Glutamatergic neuron (in vitro differentiated cells): ENCODE measurements at places on chromosomes 6 and 20. TPM values are rescaled to one million over a fixed set of nuclear protein-coding genes. Genes with fewer than 3 reads are reported as not detected.

DNA sequence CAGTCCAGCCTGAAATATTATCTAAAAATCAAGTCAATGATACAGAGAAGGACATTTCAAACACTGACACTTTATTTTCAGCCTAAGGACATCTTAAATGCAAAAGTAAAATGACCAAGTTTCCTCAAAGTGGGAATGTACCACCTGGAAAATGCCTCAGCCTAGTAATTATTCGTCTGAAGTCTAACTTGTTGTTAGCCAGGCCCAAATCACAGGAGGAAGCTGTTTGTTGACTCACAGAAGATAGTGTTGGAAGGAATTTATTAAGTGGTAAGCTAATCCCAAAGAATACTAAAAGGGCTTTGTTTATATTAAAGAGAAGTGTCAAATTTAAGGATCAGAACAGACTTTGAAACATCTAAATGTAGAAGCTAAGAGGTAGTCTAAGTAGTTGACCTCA lies 2.5 kb downstream of the PDE7B start:
- H3K4me1 ChIP-seq = peaks cover 2% of the 10 kb centered on the region
- H3K36me3 ChIP-seq = no peaks in the 10 kb centered on the region
- H3K27ac ChIP-seq = no peak overlapping the region
- DNase-seq = no peak
- no peak overlapping the region for H3K4me3 ChIP-seq

KCNQ5 gene
- total RNA-seq = 1.5 TPM

OR2B3 gene
- not detected for total RNA-seq

DNA sequence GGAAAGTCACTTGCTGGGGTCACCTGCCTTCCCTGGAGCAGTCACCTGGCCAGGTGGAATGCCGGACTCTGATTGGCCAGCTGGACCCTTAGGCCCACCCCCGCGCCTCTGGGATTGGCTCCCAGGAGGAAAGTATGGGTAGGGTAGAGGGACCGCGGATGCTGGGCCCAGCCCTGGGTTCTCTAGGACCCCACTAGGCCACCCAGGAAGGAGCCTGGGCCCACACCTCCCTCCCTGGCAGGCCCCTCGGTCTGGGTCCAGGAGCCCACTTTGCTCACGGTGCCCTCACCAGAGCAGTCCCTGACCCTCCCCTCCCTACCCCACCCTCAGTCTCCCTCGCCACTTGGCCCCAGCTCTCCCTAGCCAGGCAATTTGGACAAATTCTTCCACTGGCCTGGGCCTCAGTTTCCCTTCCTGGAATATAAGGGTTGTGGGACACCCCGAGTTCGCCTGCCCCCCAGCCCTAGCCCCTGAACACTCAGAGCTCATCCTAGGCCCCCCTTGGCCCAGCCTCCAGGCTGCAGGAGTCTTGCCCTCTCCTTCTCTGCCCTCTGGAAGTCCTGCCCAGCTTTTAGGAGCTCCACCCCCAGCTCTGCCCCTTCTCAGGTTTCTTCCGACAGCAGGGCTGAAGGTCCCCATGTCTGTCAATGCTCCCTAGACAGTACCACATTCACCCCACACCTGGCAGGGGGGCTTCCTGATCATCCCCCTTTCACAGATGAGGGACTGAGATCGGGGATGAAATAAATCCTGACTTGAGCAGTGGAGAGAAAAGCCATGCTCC lies 299.6 kb downstream of the TAF4 start:
- H3K27ac ChIP-seq = no peak overlapping the region
- no peak overlapping the region for H3K4me3 ChIP-seq
- DNase-seq = no peak
- no peaks in the 10 kb centered on the region for H3K36me3 ChIP-seq
- no peaks in the 10 kb centered on the region for H3K4me1 ChIP-seq
- peaks cover 9% of the 10 kb centered on the region for H3K27me3 ChIP-seq

- DNase-seq = no peak
- H3K4me1 ChIP-seq = peaks cover 2% of the 10 kb centered on the region
- H3K27ac ChIP-seq = no peak overlapping the region
- no peaks in the 10 kb centered on the region for H3K27me3 ChIP-seq
These were observed 155.3 kb downstream of the PRKN start for GRCh38 chr6:162572240-162572639.

DNA sequence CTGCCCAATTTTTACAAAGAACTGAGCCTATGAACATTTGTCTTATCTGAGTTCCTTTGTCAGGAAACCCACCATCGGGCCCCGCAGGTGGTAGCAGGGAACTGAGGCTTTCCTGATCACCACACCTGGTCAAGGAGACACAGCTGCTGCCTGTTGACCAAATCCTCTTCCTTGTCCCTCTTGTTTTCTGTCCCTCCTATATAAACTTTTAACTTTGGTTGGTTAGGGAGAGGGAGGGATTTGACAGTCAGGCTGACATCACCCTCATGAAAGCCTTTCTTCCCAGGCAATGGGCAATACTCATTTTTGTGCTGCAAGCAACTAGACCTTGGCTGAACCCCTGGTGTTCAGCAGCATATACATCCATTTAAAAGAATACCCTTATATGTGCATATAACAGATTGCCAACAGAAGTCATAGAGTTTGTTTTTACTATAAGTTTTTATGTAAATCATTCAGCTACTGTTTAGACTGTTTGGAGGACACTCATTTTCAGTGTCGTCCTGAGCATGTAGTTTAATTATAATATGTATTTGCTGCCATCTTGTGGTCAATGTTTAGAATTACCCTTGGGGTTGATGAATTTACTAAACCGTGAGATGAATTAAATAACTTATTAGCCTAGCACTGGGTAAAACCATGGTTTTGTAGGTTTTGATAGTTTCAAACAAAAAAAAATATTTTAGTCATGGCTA lies 17.0 kb downstream of the CRISP1 start:
- no peak for DNase-seq
- H3K27ac ChIP-seq = no peak overlapping the region
- H3K36me3 ChIP-seq = no peaks in the 10 kb centered on the region

- H3K36me3 ChIP-seq = no peaks in the 10 kb centered on the region
- peak overlapping the region; percentile 5 for H3K4me3 ChIP-seq
- H3K27ac ChIP-seq = no peak overlapping the region
- H3K4me1 ChIP-seq = peaks cover 8% of the 10 kb centered on the region
- no peaks in the 10 kb centered on the region for H3K27me3 ChIP-seq
These were observed 5.2 kb downstream of the FAXC start for GRCh38 chr6:99344289-99344688.

- H3K4me1 ChIP-seq = peaks cover 39% of the 10 kb centered on the region
- peaks cover 4% of the 10 kb centered on the region for H3K36me3 ChIP-seq
- no peaks in the 10 kb centered on the region for H3K27me3 ChIP-seq
- no peak overlapping the region for H3K27ac ChIP-seq
These were observed 240.9 kb downstream of the LRFN2 start for GRCh38 chr6:40346246-40346645.

- H3K36me3 ChIP-seq = no peaks in the 10 kb centered on the region
- H3K4me1 ChIP-seq = no peaks in the 10 kb centered on the region
- H3K27ac ChIP-seq = no peak overlapping the region
- no peak overlapping the region for H3K4me3 ChIP-seq
- H3K27me3 ChIP-seq = no peaks in the 10 kb centered on the region
- no peak for DNase-seq
These were observed 48.2 kb upstream of the PXDC1 start for GRCh38 chr6:3799719-3800118.

GRCh38 chr6:5045416-5045815 lies 39.7 kb upstream of the PPP1R3G start:
- H3K36me3 ChIP-seq = peaks cover 11% of the 10 kb centered on the region
- H3K4me3 ChIP-seq = no peak overlapping the region
- no peak overlapping the region for H3K27ac ChIP-seq
- peaks cover 3% of the 10 kb centered on the region for H3K27me3 ChIP-seq
- no peak for DNase-seq

CST7 gene
- total RNA-seq = not detected

GRCh38 chr6:143745166-143746133 lies 67.7 kb downstream of the PHACTR2 start:
- peak; percentile 25 for DNase-seq
- peaks cover 20% of the 10 kb centered on the region for H3K4me1 ChIP-seq
- peak overlapping the region; percentile 57 for H3K27ac ChIP-seq

GRCh38 chr6:34239500-34239825 lies 2.8 kb downstream of the HMGA1 start:
- DNase-seq = no peak
- peak overlapping the region; percentile 86 for H3K4me3 ChIP-seq
- H3K4me1 ChIP-seq = peaks cover 19% of the 10 kb centered on the region
- no peak overlapping the region for H3K27ac ChIP-seq
- no peaks in the 10 kb centered on the region for H3K36me3 ChIP-seq
- H3K27me3 ChIP-seq = peaks cover 6% of the 10 kb centered on the region

KIAA0408 gene
- 110 TPM for total RNA-seq

DNA sequence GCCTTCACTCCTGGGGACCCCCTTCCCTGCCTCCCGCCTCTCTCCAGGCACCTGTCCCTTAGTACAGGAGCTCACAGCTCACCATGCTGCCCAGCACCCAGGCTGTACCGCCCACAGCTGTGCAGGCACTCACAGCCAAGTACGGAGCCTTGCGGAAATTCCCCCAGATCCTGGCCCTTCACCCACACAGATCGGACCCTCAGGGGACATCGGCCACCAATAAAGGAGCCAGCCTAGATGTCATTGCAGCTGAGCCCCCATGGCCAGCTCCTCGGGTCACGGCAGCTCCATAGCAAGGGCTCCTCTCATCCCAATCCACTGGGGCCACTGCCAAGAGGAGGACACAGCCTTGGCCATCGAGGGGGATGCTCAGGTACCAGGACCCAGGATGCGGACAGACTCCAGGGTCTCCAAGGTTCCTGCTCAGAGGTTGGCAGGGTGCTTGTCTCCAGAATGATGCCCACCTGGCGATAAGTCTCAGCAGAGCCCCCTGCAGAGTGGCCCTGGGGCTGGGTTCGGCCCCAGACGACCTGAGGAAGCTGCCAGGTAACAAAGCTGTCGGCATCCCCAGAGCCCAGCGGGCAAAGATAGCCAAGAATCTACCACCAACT lies 82.3 kb downstream of the YTHDF1 start:
- DNase-seq = no peak
- no peak overlapping the region for H3K27ac ChIP-seq
- H3K4me1 ChIP-seq = peaks cover 2% of the 10 kb centered on the region
- H3K4me3 ChIP-seq = no peak overlapping the region
- H3K27me3 ChIP-seq = peaks cover 9% of the 10 kb centered on the region
- H3K36me3 ChIP-seq = peaks cover 8% of the 10 kb centered on the region

CAGE1 gene
- total RNA-seq = not detected

- H3K27me3 ChIP-seq = peaks cover 27% of the 10 kb centered on the region
- H3K27ac ChIP-seq = no peak within 1 kb of the TSS
- peak within 1 kb of the TSS; percentile 84 for H3K4me3 ChIP-seq
- DNase-seq = peak; percentile 45
These were observed at the start of gene TMEM74B for GRCh38 chr20:1184638-1185315. TMEM74B (minus strand) TSS chr20:1184981; CDS start chr20:1183801, 1,180 bp downstream.

KDM1B gene
- total RNA-seq = 21.1 TPM

- H3K36me3 ChIP-seq = no peaks in the 10 kb centered on the region
- H3K4me3 ChIP-seq = no peak overlapping the region
- no peaks in the 10 kb centered on the region for H3K4me1 ChIP-seq
- H3K27me3 ChIP-seq = peaks cover 2% of the 10 kb centered on the region
- H3K27ac ChIP-seq = no peak overlapping the region
These were observed 122.0 kb upstream of the HDAC2 start for GRCh38 chr6:114092943-114093342.

- H3K4me1 ChIP-seq = no peaks in the 10 kb centered on the region
- DNase-seq = no peak
- no peaks in the 10 kb centered on the region for H3K27me3 ChIP-seq
These were observed 38.5 kb upstream of the TASP1 start for GRCh38 chr20:13677241-13677640.

SLC22A16 gene
- not detected for total RNA-seq

PRRC2A gene
- 303 TPM for total RNA-seq

DNA sequence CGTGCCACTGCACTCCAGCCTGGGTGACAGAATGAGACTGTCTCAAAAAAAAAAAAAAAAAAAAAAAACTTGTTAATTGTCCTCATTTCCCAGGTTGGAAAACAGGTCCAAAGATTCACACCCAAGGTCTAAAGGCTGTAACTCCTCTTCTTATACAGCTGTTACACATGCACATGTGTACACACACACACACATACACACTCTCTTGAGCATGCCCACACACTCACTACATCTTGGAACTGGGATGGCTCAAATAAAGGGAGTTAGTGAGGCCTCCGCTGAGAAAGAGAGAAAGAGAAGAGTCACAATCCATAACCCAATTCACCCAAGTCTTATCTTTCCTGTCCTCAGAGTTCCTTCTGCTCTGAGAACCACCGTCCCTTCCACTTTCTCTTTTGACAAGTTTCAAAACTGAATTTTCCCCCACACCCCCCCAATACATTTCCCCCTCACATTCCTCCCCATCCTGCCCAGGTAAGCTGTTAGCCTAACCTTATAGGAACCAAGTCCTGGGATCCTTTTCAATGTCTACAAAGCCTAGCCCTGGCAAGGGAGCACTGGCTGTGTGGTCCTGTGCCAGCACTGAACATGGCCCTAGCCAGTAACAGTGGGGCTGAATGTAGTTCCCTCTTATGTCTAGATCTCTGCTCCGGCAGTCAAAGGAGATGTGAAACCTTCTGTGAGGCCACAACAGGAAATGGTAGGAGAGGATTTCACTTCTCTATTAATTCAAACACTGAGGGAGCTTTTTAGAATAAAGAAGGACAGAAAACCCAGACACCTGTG lies 3.2 kb upstream of the HLA-DMB start:
- DNase-seq = no peak
- H3K27me3 ChIP-seq = peaks cover 3% of the 10 kb centered on the region
- no peak overlapping the region for H3K27ac ChIP-seq
- H3K4me1 ChIP-seq = no peaks in the 10 kb centered on the region

GRCh38 chr20:17137692-17138091 lies 89.1 kb upstream of the PCSK2 start:
- no peaks in the 10 kb centered on the region for H3K4me1 ChIP-seq
- no peak overlapping the region for H3K4me3 ChIP-seq
- DNase-seq = no peak
- H3K36me3 ChIP-seq = peaks cover 5% of the 10 kb centered on the region
- H3K27ac ChIP-seq = no peak overlapping the region

DNA sequence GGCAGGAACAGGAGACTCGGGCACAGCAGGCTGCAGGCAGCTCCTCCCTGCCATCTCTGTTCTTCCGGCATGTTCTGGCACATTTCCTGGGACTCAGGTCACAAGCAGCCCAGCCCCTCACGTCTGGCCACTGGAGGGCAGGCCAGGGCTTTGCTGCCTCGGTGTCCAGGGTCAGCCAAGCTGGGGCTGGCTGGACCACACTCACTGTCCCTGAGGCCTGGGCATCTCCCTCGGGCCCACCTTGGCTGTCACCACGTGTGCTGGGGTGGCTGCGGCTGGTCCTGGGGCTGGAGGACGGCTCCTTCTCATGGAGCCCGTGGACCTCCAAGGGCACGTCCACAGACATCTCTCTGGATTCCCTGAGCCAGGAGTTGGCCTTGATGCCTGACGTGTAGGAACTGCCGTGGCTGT lies 18.5 kb downstream of the FRMD1 start:
- no peak overlapping the region for H3K4me3 ChIP-seq
- DNase-seq = peak; percentile 66
- H3K27me3 ChIP-seq = peaks cover 1% of the 10 kb centered on the region
- H3K4me1 ChIP-seq = no peaks in the 10 kb centered on the region
- H3K36me3 ChIP-seq = no peaks in the 10 kb centered on the region

GRCh38 chr6:107156617-107157016 lies 41.3 kb upstream of the BEND3 start:
- no peaks in the 10 kb centered on the region for H3K27me3 ChIP-seq
- H3K4me1 ChIP-seq = peaks cover 12% of the 10 kb centered on the region
- DNase-seq = no peak
- H3K27ac ChIP-seq = no peak overlapping the region
- H3K36me3 ChIP-seq = no peaks in the 10 kb centered on the region

GRCh38 chr6:43481075-43481474 lies 3.7 kb downstream of the TJAP1 start:
- no peak for DNase-seq
- peaks cover 26% of the 10 kb centered on the region for H3K4me1 ChIP-seq
- H3K27ac ChIP-seq = no peak overlapping the region
- H3K27me3 ChIP-seq = no peaks in the 10 kb centered on the region
- H3K4me3 ChIP-seq = no peak overlapping the region

- no peak overlapping the region for H3K4me3 ChIP-seq
These were observed 185.3 kb upstream of the SUPT3H start for GRCh38 chr6:45563041-45563440.
